ENCODE measurements at places on chromosomes 12 and 14.
A peak's percentile ranks its signal among the peaks of the same experiment; 100 is the strongest.

DNA sequence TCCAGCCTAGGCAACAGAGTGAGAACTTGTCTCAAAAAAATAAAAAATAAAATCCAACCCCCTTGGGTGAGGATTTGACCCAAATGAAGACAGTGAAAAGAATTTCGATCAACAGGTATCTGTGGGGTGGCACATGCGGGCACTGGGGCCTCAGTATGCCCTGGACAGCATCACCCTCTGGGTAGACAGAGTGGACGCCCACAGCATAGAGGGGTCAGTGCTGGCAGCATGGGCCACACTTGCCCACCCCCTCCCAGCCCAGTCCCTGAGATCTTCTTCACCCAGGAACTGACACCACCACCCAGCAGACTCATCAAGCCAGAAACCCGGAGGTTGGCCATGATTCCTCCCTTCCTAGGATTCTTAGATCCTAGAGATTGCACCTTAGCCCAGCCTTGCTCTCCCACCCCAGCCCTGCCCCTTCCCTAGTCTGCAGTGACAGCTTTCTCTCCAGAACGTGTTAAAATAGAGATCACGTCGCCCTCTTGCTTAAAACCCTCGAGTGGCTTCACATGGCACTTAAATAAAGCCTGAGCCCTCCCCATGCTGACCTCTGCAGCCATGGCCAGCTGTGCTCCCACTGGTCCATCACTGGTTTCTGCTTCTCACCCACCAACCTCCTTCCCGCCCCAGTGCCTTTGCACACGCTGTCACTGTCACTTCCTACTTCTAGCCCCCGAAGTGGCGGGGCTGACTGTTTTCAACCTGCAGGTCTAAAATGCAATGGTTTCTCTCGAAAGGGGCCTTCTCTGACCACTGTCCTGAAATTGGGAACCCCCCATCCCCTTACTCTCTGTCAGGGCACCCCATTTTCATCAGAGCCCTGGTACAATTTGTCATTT is 26.2 kb upstream of the DYNC1H1 start:
- DNase-seq: no peak

- no peak for DNase-seq
These were observed 6.1 kb upstream of the SNAPC1 start for GRCh38 chr14:61756135-61756534.

DNA sequence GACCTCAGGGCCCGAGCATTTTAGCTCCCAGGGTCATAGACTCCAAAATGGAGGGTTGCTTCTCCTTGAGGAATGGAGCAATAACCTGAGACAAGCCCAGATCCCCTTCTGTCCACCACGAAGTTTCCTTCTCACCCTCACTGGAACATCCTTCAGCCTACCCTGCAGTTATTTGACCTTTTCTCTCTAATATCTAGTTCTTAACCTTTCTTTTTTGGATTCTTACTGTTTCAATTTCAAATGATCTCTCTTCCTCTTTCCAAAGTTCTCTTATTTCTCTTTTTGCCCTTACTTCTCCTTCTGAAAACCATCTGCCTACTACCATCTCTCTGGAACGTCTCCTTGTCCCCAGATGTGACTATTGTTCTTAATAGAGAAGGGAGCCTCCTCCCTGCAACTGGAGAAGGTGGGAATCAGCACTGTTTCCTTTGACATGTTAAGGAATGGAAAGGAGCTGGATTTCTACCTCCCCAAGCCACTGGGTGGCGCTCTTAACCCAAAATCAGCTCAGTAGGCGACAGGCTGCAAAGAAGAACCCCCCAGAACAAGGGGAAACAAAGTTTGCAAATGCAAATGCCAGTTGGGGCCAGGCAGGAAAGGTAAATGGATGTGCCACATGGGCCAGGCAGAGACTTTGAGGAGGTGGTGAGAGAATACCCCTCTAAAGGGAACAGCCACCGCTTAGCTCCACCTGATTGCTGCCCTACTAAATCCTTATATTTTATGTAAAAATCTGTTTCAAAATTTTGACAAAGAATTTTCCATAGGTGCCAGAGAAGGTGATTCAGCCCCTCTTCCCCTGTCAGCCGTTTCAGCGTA is 22.4 kb upstream of the PDE1B start:
- DNase-seq: peak; percentile 22

GRCh38 chr14:103188810-103189480 is 65.7 kb downstream of the TNFAIP2 start:
- peak; percentile 9 for DNase-seq

DNA sequence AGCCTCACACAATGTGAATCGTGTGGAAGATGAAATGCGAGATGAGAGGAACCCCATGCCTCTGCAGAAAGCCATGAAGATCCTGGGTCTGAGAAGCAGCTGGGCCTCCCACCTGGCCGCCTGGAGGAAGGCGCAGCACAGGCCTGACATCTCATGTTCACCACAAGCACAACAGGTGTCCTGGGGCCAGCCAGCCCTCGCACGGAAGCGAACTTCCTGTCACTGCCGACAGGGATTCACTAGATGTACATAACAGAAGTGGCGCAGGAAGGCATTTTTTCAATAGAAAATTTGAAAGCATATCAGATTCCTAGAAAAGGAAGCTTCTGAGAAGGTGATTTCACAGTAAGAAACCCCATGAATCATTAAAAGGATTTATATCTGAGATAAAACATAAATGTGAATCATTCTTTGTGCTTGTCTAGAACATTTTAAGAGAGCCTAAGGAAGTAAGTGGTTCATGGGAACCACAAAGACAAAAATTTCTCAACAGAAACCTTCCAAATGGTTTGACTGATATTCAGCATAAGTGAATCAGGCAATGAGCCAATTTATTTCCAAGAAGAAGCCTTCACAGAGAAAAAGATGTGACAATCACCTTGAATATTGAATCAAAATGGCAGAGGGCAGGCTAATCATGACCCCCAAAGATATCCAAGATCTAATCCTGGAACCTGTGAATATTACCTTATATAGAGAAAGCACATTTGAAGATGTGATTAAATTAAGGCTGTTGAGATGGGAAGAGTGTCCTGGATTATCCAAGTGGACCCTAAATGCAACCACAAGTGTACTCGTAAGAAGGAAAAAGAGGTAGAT is 311.9 kb downstream of the DUSP6 start:
- DNase-seq: peak; percentile 55

- DNase-seq: peak; percentile 79
These were observed 87.5 kb downstream of the EPS8 start for GRCh38 chr12:15701631-15702156.

GRCh38 chr12:56078931-56079722 is 838 bp upstream of the ERBB3 start:
- DNase-seq: peak; percentile 65

- no peak for DNase-seq
These were observed 6.1 kb downstream of the CD9 start for GRCh38 chr12:6206327-6206726.

DNA sequence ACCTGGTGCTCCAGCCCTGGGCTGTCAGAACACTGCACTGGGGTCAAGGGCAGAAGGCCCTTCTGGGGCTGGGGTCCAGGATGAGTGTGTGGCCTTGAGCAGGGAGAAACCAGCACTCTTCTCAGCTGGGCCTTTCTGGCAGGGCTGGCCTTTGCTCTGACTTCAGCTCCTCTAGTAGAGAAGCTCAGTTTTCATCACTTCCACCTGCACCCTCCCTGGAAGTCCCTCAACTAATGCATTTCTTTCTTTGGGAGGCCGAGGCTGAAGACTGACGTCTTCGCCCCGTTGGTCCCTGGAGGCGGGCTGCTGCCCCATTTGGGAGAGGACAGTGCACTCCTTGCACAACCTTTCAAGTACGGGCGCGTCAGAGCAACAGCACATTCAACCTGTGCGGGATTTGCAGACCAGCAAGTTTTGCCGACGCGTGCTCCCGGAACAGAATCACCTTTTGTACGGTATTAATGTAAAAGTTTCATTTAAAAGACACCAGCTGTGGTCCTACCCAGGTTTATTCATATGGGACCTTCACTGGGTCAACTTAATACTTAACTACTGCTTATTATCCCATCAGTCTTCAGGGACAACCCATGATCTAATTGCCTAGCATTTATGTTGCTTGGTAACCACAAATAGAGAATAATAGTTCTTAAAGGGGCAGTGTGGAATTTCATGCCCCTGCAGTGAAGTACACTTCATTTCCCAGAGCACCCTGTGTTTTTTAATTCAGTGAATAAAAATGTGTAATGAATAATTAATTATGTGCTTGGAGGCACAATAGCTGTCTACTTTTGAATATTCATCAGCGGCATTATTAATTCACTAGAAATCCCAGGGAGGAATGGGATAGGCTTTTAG is 134.8 kb upstream of the VRK1 start:
- no peak for DNase-seq

GRCh38 chr14:100022772-100023451 is 42.3 kb upstream of the EVL start:
- peak; percentile 88 for DNase-seq

- no peak for DNase-seq
These were observed 16.1 kb upstream of the NEMF start for GRCh38 chr14:49868720-49869114.

DNA sequence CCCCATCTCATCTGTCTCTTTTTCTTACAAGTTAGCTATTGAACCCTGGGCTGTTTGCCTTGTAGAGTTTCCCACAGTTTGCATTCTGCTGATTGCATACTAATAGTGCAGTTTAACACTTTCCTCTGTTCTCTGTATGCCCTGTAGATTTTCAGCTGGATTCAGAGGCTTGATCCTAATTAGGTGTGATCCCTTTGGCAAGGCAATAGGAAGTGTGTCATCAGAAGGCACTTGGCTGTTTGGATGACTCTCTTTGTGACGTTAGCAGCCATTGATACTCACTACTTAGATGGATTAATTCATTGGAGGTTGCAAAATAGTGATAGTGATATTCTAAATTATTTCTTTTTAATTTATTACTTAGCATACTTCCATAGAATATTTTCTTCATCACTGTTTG is 33.6 kb downstream of the FUT8 start:
- peak; percentile 55 for DNase-seq

DNA sequence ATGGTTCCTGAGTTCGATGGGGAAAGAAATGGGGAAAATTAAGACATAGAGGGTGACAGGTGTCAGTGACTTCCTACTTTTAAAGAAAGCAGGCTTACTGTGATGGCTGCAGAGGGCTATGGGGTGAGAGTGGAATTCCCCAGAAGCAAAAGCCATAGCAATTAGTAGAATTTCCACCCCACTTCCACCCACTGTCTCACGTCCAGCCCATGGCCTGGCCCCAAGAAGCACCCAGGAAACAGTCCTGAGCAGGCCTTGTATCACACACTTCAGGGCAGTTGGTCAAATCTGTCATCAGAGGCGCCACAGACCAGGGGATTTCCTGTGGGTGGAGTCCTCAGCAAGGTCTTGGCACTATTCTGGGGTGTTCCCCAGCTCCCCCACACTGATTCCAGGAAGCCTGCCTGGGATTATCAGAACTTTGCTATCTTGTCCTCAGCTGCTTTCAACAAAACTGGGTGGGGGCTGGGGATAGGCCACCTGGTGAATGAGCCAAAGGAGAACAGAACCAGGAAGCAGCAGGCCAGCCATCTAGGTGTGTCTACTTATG is 120.1 kb upstream of the CCND2 start:
- DNase-seq: no peak

- DNase-seq: no peak
These were observed 38.7 kb downstream of the ANO4 start for GRCh38 chr12:100833282-100833681.

DNA sequence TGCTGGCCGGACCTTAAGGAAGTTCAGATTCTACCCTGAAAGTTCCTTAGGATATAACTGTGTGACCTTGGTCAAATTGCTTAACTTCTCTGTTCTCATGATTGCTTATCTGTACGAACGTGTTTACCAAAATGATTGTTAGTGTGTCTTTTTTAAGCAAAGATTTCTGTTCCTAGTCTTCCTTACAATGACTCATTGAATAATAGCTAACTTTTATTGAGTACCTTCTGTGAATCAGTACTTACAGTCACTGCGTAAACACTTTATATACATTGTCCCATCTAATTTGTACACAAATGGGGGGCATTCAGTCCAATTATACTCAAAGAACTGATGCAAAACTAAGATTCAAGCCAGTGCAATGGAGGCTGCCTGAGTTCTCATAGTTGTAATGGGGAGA is 4.2 kb upstream of the TMEM30B start:
- DNase-seq: no peak

- peak; percentile 45 for DNase-seq
These were observed 7.7 kb upstream of the TMEM132D start for GRCh38 chr12:129911428-129912049.

DNA sequence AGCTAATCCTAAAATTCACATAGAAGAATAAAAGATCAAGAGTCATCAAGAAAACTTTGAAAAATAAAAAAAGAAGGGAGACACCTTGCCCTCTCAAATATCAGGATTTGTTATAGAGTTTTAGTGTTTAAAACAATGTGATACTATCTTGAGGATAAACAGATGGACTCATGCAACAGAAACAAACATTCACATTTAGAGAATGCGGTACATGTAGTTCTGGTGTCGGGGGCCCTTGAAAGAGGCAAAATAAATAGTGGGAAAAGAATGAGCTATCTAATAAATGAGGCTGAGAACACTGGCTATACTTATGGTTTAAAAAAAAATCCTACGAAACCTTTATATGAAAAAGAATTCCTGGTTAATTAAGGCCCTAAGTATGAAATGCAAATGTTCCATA is 127.7 kb downstream of the LLPH start:
- no peak for DNase-seq

DNA sequence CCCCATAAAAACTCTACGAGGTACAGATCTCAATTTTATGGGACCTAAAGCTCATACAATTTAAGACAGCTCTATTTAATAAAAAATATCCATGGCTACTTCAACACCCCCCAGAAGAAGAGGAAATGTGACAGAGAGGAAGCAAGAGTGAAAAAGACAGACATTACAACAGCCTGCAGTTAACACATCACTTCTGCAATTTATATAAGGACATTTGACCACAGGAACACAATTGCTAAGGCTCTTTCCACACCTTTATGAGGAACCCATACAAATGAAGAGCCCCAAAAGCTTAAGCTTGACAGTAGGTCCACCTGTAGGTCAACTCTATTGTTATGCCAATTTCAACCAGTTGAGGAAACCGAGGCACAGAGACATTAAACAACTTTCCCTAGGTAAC is 5.6 kb downstream of the OR10P1 start:
- no peak for DNase-seq

GRCh38 chr14:101122237-101123141 is 219.0 kb upstream of the RTL1 start:
- DNase-seq: no peak

GRCh38 chr12:8077207-8077606 is 4.9 kb upstream of the NECAP1 start:
- DNase-seq: peak; percentile 65

DNA sequence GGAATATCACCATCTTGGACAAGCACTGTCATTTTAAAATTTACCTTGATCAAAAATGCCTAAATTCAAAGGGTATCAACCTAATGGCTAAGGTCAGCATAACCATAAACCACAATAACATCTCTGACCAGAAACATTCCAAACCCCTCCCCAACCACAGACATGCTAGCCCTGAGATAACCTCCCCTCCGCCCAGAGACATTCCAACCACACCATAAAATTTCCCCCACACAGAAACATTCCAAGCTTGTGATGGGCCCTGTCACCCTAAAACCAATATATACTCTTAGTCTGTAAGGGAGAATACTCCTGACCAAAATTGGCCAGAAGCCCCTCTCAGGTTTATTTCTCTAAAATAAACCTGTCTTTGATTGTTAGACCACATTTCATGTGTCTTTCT is 17.7 kb downstream of the EPYC start:
- DNase-seq: peak; percentile 76
